ENCODE measurements at places on chromosomes 2 and 18.

DNA sequence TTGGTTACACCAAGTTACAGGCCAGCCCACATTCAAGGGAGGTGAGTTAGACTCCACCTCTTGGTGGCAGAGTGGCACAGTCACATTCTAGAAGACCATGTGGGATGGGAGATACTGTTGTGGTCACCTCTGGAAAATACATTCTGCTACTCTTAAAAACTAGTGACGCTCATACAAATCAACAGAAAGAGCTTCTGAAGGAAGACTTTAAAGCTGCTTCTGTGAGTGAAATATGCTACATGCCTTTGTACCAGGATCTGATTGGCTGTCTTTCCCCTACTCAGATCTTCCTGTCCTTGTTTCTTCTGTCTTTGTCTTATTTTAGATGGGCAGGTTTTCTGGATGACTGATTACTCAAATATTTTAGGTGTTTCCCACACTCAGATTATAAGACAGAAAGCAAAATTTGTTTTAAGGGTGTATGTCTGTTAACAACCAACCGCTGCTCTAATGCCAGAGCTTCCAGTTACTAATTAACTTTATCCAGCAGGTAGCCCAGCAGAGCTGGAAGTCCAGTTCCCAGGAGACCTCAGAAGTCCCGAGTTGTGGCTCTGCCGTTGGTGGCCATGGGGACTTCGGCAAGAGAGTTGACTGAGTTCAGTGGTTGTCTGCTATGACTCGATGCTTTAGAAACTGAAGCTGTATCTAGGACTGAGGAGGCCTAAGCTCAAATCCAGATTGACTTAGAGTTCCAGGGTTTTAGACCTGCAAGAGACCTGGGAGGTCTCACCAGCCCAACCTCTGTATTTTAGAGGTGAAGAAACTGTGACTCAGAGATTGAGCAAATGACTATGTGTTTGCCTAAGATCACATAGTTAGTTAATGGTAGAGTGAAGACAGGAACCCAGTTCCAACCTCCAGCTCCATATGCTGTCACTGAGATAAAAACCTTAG, 7.4 kb downstream of the IL1R2 start:
- DNase-seq: peak; percentile 69

DNA sequence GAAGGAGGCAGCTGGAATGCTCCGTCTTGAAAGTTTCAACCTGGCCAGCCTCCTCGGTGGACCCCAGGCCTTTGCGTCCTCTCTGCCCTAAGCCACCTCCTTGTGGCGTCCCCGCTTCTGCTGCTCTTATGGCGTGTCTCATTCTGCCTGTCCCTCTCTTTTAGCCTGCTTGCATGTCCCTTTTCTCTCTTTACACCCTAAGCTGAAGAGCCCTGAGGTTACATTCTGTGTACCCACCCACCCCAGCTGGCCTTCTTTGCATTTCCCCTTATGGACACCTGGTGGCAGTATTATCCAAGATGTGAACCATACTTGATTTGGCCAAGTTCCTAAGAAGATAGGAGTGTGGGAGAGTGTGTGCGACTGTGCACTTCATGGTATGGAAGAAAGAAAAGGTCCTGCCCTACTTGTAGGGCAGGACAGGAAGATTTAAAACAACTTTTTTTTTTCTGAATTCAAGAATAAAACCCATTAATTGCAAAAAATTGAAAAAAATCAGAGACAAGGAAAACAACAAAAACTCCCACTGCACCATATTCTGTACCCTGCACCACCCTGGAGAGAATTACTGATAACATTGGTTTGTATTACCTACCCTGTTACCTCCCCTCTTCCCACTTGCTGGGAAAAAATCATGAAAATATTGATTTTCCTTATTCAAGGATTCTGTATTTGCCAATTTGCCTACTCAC, 77.4 kb downstream of the DYSF start:
- DNase-seq: no peak

DNA sequence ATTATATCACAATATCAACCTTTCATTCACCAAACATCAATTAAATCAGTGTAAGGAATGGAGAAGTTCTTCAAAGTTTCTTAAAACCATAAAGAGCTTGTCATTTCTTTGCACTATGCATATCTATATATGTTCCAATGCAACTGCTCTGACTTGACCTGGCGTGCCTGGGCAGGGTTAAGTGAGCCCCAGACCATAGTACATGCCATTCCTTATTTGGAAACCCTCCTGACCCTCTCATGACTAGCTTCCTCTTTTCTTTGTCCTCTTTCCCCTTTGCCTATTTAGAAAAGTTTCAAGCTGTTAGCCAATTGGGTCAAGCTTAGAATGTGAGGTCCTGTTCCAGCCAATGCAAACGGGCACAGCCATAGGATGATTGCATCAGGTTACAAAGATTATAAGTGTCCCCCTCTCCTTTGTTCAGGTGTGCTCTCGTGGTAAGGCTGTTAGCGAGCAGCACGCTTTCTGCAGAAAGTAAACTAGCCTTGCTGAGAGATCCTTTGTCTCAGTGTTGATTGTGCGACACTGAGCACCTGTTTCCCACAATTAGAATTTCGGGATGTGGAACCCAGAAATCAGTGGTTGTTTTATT, 78.2 kb upstream of the UXS1 start:
- DNase-seq: no peak

GRCh38 chr2:111705239-111705638, 178.8 kb downstream of the ANAPC1 start:
- DNase-seq: no peak

GRCh38 chr18:13375302-13376255, 157.0 kb downstream of the LDLRAD4 start:
- peak; percentile 70 for DNase-seq

DNA sequence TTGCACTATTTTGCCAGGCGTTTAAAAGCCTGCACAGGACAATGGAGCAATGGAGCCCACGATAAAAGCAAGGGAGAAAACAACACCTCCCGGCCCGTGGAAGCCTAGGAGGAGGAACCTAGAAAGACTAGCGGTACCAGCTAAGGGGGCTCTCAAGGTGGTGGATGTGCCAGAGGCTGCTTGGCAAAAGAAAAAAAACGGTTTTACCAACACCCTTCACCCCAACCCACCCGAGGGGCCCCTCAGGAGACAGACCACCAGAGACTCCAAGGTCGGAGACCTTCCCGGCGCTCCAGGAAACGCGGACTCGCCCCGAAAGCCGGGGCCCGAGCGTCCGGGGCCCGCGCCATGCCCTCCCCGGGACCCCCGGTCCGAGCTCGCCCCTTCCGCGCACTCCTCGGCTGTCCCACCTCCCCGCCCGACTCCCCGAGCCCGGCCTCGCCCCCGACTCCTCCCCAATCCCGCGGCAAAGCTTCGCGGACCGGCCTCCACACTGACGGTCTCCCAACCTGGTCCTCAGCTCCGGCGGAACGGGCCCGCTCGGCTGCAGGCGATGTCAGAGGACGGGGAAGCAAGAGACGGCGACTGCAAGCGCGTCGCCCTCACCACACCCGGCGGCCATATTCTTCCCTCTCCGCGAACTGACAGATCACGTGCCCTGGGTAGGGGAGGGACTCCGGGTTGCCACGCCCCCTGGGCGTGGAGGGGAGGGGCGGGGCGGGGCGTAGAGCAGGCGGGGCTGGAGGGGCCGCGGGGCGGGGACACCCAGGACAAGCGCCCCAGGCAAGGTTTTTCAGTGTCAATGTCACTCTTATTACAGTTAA, at the start of gene KIDINS220:
TSS of gene KIDINS220 (minus strand) at position 643 of the 824 bp plus-strand sequence. CDS start 10,520 bp downstream, outside the sequence.
- DNase-seq: peak; percentile 87

- no peak for DNase-seq
Measured at GRCh38 chr2:2326068-2327040, 4.7 kb downstream of the MYT1L start.

GRCh38 chr18:52130624-52131301, 209.2 kb upstream of the DCC start:
- DNase-seq: no peak
